ENCODE measurements at places on chromosomes 6 and 20.

GRCh38 chr6:87375315-87375714, 30.7 kb downstream of the C6orf163 start:
- DNase-seq, result no peak

DNA sequence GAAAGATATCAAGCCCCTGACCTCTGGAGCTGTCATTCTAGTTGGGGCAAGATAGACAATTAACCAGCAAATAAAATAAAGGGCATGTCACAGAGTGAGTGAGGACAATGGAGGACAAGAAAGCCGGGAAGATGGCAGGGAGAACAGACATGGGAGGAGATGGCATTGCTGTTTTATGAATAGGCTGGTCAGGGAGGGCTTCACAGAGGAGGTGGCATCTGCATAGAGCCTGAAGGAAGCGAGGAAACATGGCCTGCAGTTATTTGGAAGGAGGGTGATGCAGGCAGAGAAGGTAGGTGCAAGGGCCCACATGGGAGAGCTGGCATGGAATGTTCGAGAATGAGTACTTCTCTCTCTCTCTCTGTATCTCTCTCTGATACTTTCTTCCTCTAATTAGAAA, 63.7 kb downstream of the EFCAB8 start:
- DNase-seq, result no peak

DNA sequence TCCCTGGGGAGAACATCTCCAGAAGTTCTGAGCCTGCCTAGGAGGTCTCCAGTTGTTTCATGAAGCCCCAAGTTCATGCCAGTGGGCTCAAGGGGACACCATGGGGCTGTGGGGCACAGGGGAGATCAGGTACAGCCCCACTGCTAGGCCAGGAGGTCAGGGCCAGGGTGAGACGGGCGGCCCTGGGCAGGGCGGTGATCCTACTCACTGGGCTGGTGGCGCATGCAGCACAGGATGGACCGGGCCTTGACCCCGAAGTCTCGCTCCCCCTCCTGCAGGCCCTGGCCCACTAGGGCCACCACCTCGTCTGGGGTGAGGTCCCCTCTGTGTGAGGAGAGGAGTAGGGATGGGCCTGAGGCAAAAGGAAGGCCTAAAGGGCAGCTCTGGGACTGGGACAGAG, 26.1 kb downstream of the ADA start:
- DNase-seq, result no peak

- DNase-seq, result no peak
Measured at GRCh38 chr20:37254114-37254878, 7.3 kb downstream of the GHRH start.

DNA sequence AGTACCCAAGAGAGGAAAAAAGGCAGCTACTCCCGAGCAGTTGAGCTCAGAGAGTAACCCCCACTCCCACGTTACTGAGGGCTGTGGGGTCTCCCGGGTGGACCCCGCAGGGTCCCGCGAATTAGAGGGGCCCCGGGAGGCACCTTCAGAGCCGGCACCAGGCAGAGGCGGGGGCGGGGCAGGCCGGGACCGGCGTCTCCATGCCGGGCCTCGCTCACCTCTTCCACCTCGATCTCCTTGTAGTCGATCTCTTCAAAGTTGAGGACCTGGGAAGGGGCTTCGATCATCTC, 381 bp downstream of the MAP3K7 start:
- peak; percentile 30 for DNase-seq

- DNase-seq, result no peak
Measured at GRCh38 chr6:10532392-10532791, 11.2 kb downstream of the GCNT2 start.

DNA sequence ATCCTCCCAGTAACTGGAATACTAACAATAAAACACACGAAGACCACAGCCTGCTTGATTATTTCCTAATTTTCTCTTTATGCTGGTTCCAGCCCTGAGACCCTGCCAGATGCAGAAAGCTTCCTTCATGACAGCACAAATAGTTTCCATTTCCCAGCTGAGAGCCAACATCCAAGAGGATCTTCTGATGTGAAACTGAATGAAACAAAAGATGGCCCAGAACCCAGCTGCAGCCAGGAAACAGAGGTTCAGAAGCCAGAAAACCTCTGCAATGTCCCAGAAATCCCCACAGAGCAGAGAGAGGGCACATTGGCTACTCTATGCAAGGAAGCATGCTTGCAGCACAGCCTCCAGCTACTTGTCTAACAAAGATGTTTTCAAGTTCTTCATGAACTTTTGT, 61.8 kb upstream of the PLEKHG1 start:
- DNase-seq, result peak; percentile 5

- no peak for DNase-seq
Measured at GRCh38 chr6:68013780-68014515, 621.1 kb upstream of the ADGRB3 start.

DNA sequence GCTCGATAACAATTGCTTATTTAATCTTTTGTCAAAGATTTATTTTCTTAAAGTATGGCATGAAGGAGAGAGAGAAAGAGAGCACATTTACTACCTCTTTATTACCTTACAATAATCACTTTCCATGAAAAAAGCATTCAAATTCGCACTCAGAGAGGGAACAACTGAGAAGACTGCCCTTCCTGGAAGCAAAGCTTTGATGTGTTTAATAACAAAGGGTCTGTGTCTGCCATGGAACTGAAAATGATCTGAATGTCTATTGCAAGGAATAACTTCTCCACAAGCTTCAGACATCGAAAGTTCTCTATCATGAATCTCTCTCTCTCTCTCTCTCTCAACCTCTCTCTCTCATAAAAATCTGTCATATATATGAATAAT, 308.9 kb downstream of the HDGFL1 start:
- no peak for DNase-seq

GRCh38 chr6:28005152-28005890, 48.3 kb downstream of the OR2B6 start:
- no peak for DNase-seq

DNA sequence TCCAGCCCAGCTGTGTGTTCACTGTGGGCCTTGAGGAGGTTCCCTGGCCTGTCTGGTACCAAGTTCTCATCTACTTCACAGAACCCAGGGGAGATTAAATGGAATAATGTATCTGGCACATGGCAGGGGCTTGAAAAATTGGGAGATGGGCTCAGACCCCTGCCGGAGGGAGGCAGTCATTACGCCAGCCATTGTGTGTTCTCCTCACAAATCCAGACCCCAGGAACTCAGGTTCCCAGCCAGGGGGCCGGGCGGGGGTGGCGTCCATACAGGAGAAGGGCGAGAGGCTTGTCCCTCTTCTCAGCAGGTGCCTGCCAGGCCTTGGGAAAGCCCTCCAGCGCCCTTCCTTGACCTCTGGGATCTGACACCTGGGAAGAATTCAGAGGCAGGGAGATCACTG, 8.1 kb downstream of the NOL4L start:
- no peak for DNase-seq

- no peak for DNase-seq
Measured at GRCh38 chr20:2729251-2729713, 36.7 kb downstream of the EBF4 start.

GRCh38 chr6:84691978-84692623, 72.3 kb downstream of the TBX18 start:
- no peak for DNase-seq

DNA sequence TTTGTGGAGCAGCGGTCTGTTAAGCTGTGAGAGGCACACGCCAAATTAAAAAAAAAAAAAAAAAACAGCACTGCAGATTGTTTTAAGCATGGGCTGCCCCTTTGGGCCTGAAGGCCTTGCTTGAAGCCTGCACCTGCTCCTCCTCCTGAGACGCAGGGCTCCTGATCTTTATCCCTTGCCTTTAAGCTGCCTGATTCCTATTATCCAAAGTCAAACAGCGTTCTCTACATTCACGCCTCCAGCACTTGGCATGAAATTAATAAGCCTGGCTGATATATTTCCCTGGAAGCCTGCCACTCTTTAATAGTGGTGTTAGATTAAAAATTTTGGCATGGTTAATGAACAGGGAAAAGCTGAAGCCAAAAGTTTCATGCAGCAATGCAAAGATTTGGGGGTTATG, 163.9 kb downstream of the FAXC start:
- DNase-seq, result no peak

GRCh38 chr20:61451009-61451408, 198.9 kb downstream of the CDH4 start:
- DNase-seq, result no peak
